Lower leg skin (tissue), 4 donors: ENCODE measurements at places on chromosomes 7 and 10.

GRCh38 chr7:77825131-77825530, 26.6 kb downstream of the PHTF2 start:
- DNase-seq: no peak

GRCh38 chr7:48244864-48245271, 73.6 kb downstream of the ABCA13 start:
- no peak for DNase-seq

GRCh38 chr7:157676456-157677255, 339.9 kb downstream of the DNAJB6 start:
- no peak for DNase-seq

DNA sequence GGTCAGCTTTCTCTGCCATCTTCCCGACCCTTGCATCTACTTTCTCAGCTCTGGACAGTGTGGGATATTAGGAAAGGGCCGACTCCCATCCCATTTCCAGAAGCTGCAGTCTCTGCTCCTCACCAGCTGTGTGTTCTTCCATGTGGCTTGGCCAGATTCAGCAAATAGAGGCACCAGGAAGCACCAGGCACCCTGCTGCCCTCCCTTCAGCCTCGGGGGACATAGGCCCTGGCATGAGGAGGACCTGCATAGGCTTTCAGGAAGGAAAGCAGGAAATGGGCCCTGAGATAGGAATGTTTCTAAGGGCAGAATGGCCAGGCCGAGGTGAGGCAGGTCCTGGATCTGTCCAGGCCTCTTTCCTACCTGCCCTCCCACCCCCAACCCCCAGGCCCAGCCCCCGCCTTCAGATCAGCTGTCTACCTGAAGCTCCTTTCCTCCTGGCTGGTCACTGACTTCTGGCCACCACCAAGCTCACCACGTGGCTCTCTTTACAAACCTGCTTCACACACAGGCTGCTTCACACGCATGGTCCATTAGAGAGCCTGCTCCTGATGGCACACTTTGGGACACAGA, 27.5 kb upstream of the PURB start:
- no peak for DNase-seq

GRCh38 chr7:158447151-158447505, 140.5 kb downstream of the PTPRN2 start:
- DNase-seq: no peak

DNA sequence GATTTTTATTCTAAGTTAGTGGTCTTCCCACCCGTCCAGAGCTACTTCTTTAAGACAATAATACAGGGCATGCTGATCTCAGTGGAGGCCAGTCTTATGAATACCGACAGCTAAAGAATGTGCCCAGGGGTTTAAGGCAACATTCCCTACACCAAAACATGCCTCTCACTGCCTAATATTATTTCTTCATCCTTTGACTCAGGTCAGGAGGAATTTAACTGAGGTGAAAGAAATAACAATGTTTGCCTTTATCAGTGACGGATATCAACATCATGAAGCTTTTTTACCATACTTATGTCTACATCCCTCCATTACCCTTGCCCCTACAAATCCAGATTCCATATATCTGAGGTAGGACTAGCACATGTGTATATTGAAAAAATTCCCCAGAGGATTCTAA, 33.3 kb upstream of the TES start:
- DNase-seq: no peak

- no peak for DNase-seq
Measured at GRCh38 chr10:94678475-94678874, 5.1 kb upstream of the CYP2C18 start.

DNA sequence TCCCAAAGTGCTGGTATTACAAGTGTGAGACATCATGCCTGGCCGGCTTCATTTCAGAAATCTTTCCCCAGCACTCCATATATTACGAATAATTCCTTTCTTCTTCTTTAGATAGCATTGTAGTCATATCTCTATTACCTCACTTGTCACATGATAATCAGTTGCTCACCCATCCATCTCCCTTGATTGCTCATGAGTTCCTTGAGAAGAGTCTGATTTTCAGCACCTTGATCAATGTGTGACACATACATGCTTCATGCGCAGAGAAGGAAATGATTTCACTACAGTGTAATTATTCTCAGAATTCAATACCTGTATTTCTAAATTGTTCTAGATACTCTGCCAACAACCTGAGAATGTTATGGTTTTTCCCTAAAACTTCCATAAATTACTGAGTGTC, 26.7 kb upstream of the GGCT start:
- no peak for DNase-seq

DNA sequence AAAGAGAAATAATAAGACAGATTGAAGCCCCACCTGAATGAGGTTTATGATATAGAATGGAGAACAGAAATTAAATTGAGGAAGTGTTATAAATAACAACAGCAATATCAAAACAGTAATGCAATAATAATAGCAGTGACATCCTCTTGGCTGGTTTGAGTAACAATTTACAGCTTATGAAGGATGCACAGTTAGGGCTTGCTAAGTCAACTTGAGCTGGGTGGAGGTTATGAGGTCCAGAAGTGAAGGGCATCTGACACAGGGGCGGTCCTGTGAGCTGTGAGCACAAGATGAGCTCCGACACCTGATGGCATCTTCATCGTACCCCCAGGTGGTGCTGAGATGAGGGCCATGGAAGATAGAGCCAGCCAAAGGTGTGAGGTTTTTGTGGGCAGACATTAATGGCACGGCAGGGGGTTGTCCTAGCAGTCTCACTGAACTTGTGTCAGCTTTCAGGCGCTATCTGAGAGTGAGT, 30.5 kb downstream of the ARHGAP22 start:
- DNase-seq: peak; percentile 53

GRCh38 chr7:107977048-107977447, 25.9 kb downstream of the LAMB1 start:
- DNase-seq: no peak

DNA sequence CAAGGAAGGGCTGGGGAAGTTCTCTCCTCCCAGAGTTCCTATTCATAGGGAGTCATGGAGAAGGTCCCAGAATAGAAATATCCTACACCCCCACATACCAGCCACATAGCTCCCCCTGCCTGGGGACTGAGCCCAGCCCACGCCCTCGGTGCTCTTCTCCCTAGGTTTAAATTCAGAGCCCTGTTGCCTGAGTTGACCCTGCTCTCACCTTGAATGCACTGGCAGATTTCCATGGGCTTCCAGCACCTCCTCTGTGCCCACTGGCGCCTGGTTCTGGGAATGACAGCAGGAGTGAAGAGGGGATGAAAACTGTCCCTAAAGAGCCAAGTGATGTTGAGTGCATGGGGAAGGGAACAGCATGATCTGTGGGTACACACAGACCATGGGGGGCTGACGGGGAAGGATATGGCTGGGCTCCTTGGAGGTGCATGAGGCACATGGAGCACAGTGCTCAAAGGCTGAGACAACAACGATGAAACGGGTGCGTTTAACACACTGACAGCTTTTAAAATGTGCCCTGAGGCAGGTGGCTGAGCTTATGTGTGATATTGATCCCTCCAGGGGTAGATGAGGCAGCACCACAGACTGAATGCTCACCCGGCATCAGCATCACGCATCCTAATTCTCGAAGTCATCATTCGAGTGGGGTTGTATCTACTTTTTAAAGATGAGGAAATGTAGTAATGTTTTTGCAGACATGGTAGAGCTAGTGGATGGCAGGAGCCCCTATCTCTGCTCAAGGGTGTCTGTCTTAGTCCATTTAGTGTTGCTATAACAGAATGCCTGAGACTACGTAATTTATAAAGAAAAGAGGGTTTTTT, 53.7 kb upstream of the IGFBP3 start:
- DNase-seq: peak; percentile 70

- DNase-seq: no peak
Measured at GRCh38 chr7:158403013-158403821, 184.4 kb downstream of the PTPRN2 start.

- DNase-seq: no peak
Measured at GRCh38 chr7:55271069-55271626, 94.0 kb upstream of the LANCL2 start.

GRCh38 chr10:119653209-119653608, 2.0 kb downstream of the BAG3 start:
- DNase-seq: no peak

GRCh38 chr7:87574630-87575029, 26.1 kb downstream of the ABCB1 start:
- DNase-seq: no peak

GRCh38 chr7:92750447-92750839, 85.9 kb downstream of the CDK6 start:
- DNase-seq: no peak

DNA sequence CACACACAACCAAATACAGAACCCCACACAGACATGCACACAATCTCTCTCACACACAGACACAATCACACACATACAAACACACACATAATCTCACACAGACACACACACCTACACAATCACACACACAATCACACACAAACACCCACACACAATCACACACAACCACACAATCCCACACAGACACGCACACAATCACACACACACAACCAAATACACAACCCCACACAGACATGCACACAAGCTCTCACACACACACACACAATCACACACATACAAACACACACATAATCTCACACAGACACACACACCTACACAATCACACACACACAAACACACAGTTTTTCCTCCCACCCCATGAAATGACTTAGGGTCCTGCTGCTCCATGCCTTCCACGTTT, 160.4 kb upstream of the PFKP start:
- no peak for DNase-seq

- no peak for DNase-seq
Measured at GRCh38 chr7:44985900-44986217, 7.0 kb upstream of the MYO1G start.

- no peak for DNase-seq
Measured at GRCh38 chr7:45122975-45123860, 11.7 kb upstream of the TBRG4 start.

- DNase-seq: no peak
Measured at GRCh38 chr10:78729800-78730199, 339.0 kb upstream of the ZMIZ1 start.

DNA sequence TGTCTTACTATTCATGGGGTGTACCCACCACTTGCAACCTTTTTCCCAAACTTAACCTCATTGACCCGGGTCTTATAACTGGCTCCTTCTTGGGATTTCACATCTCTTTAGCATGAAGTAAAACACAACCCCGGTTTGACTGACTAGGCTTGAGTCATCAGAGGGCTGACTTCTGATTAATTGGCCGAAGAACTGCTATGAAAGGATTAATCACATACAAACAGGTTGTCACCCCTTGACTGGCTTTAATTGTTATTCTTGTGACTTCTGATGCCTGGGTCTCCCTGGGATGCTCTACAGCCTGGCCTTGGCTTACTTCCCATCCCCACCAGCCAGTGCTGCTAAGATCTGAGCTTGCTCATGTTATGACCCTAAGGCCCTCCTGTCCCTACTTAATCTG, 8.8 kb upstream of the CRPPA start:
- no peak for DNase-seq

DNA sequence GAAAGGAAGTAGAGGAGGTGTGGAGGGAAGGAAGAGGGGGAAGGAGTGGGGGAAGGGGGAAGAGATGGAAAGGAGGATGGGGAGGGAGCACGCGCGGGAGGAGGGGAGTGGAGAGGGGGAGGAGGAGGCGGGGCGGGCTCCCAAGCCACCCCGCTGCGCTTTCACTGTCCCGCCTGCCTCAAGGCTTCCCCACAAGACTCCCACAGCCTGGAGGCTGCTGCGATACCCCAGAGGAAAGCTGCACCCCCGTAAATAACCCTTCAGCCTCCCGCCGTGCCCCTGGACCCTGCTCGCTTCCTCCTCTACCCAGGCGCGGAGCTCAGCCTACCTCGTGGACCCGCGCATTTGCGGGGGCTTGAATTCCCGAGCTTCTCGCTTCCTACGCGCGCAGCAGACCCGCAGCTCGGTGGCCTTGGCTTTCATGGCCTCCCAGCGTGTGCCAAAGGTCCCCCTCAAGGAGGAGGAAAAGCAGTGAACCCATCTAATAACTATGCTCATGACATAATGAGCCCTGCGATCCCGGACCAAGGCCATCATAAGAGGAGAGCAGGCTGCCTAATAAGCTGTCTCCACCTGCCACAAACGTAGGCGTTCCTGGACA, at the start of gene C10orf67:
Gene C10orf67, minus strand, starts transcription at position 557 of the 601 bp plus-strand sequence. Its CDS starts 23 bp downstream, at position 534.
- no peak for DNase-seq

- peak; percentile 97 for DNase-seq
Measured at GRCh38 chr7:36303202-36304098, 86.2 kb upstream of the ANLN start.

DNA sequence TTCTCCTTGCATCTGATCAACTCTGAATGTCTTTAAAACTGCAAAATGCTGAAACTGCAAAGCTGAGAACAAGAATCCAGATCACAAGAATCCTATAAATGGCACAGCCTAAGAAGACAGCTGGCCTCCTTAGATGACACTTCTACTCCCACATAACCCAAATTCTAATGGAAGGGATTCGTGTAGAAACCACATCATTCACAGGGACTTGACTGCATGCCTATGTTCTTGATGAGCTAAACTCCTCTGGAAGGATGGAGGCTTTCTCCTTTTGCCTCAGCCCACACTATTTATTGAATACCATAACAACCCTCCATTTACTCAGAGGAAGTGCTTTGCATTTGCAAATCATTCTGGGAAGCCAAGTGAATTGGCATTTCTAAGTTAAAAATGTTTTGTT, 252.5 kb upstream of the VWC2 start:
- DNase-seq: no peak
